Ecto neural progenitor cell (in vitro differentiated cells): ENCODE measurements at places on chromosomes 6 and 20.

DNA sequence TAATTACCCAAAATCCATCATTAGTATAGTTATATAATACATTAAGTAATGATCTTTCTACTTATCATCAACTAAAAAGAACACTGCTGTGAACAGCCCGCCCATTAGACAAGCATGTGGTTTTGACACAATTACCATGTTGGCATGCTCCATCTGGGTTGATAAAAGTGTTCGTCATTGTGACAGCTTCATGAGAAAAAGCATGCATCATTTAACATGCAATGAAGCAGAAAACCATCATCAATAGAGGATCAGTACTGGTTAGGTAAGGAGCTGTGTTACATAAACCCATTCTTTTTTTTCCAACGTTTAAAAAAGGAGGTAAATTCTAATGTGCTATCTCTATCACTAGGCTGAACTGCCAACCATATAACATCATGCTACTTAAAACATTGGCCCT lies 101.9 kb downstream of the EPB41L2 start:
- DNase-seq = no peak

- DNase-seq = peak; percentile 56
Measured at GRCh38 chr6:41846666-41847237, 48.4 kb downstream of the USP49 start.

GRCh38 chr6:34526241-34526972 lies 29.7 kb downstream of the SPDEF start:
- DNase-seq = no peak

GRCh38 chr6:11291582-11291981 lies 59.1 kb upstream of the NEDD9 start:
- no peak for DNase-seq

DNA sequence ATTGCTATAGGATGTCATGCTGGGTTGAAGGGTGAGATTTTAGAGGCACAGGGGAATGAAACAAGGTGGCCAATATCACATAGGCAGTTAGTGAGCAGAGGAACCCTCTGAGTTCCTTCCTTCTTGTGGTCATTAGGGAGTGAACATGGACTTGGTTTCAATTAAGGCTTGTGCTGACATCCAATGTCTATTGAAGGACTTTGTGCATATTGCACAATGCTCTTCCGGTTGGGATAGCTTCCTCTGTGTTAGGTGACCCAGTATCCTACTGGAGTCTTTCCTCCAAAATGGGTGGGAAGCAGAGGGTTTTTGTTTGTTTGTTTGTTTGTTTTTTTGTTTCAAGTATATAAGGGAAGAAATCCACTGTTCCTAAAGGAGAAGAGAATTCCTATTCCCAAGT lies 98.5 kb downstream of the HDGFL1 start:
- DNase-seq = no peak

- no peak for DNase-seq
Measured at GRCh38 chr6:44052419-44053023, 74.7 kb downstream of the MRPL14 start.

GRCh38 chr20:19991308-19991707 lies 25.9 kb upstream of the NAA20 start:
- no peak for DNase-seq

DNA sequence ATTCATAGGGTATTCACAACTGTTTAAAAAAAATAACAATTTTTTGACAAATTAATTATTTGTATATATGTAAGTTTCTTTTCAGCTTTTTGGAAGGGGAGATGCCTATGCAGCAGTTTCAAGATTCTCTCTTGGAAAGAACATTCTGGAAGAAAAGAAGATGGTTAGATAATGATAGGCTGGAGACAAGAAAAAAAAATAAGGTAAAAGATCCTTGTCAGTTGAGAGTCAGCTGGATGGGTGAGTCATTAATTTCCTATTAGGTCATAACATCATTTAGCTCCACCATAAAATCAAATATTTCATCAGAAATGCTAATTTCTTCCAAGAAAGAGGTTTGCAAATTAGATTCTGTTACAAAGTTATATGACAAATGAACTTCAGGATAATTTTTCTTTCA lies 880.4 kb downstream of the EPHA7 start:
- DNase-seq = no peak

DNA sequence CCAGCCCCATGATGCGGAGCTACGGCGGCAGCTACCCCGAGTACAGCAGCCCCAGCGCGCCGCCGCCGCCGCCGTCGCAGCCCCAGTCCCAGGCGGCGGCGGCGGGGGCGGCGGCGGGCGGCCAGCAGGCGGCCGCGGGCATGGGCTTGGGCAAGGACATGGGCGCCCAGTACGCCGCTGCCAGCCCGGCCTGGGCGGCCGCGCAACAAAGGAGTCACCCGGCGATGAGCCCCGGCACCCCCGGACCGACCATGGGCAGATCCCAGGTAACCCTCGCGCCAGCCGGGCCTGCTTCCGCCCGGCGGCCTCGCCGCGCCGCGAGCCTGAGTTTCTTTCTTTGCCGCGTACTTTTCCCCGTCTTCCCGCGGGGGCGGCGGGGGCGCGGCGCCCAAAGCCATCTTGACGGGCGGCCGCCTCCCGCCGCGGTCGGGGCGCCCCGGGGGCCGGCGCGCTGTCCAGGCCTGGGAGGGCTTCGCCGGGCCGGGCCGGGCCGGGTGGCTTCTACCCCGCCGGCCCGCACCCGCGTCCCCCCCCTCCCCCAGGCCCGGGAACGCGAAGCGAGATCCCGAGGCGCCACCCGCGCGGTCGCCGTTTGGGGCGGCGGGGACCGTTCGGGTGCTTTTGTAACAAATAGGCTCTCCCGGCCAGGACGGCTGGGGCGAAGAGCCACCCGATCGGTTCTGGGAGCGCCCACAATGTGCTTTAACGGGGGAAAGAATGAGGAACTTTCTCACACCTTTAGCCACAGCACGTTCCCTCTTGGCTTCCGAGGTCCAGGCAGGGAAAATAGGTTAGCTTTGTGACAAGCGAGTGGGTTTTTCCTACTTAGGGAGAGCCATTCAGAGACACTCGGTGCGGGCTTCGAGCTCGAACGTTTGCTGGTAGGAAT lies 2.3 kb downstream of the ARID1B start:
- peak; percentile 65 for DNase-seq

GRCh38 chr6:1278061-1278720 lies 33.7 kb upstream of the FOXQ1 start:
- DNase-seq = no peak

DNA sequence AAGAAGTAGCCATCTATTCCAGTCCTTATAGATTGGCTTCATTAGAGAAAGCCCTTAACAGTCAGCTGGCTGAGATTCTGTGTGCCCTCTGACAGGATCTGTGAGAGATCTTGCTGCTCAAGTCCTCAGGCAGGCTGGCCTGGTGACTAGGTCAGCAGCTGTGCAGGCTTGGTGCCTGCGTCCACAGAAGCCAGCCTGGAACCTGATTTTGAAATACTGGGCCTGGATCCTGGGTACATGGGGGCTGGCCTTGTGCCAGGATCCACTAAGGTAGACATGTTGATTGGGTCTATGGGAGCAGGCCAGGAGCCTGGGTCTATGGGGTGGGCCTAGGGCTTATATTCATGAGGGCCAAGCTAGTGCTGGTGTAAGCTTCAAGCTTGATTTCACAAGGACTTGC lies 381.8 kb upstream of the MARCKS start:
- no peak for DNase-seq

DNA sequence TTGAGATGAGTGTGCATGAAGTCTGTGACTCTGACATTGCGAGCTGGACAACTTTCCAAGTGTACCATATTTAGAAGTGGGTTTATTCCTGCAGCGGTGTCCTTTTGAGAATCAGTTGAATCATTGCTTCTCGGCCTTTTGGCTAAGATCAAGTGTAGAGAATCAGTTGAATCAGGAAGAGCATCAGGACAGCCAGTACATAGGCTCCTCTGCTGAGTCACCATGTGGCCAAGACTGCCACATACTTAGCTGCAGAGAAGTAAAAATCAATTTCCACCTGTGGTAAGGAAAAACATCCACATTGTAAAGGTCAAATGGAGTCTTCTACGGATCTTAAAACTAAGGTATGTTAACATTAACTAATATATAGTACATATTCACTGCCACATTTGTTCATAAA lies 428.4 kb upstream of the MARCKS start:
- no peak for DNase-seq

DNA sequence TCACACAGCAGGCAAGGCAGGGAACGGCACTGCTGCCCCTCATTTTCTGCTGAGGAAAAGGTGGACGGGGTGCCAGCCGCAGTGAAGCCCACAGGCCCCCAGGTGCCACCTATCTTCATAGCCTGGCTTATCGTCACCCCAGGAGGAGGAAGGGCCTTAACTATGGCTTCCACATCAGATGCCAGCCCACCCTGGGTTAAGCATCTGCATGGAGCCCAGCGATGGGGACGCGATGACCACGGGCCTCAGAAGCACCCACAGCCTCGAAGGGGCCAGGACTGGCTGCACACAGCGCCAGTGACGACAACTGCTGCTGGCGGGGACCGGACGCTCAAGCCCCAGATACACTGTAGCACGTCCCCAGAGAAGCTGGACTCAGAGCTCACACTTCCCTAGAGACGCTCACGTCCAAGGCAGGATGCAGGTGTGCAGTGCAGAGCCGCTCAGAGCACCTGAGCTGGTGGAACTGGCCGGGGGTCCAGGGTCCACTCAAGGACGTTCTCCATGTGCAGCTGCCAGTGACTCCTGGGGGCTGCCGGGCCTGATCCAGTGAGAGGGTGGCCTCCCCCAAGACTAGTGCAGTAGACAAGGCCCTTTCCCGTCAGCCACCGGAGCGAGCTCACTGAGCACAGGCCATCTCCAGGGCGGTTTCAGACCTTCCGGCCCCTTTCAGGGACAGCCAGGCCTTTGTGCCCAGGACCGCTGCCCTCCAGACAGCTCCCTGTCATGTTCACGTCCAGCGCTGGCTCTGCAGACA lies 83.0 kb downstream of the YTHDF1 start:
- DNase-seq = no peak

GRCh38 chr20:49664612-49665313 lies 48.9 kb downstream of the B4GALT5 start:
- no peak for DNase-seq

GRCh38 chr6:49072146-49072545 lies 390.9 kb downstream of the MMUT start:
- DNase-seq = no peak

DNA sequence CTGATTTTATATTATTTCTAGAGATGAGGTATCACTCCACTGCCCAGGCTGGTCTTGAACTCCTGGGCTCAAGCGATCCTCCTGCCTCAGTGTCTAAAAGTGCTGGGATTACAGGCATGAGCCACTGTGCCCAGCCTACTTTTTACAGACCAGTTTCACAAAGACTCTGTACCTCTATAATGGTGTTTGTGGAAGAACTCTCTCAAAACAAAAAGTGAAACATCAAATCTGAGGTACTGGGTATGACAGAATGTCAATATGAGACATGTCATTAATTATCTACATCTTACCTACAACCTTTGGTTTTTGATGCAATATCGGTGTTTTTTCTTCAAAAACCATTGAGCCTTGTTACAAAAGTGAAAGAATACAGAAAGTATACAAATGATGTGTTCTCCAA lies 49.4 kb upstream of the MCM9 start:
- DNase-seq = no peak

- DNase-seq = no peak
Measured at GRCh38 chr6:134657751-134658527, 292.0 kb downstream of the ALDH8A1 start.

DNA sequence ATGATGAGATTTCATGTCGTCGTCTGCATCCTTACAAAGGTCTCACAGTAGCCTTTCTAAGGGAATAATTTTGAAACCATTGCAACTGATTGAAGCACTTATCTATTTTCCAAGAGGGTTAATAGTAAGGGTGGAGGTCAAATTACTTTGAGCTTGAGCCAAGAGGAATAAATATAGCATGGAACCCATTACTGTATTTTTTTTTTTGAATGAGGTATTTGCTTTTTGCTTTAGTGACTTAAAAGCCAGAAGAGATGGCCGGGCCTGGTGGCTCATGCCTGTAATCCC lies 78.3 kb downstream of the SCAND1 start:
- no peak for DNase-seq

GRCh38 chr6:108841377-108841855 lies 6.8 kb upstream of the ARMC2 start:
- no peak for DNase-seq

GRCh38 chr20:51313358-51313827 lies 229.1 kb downstream of the NFATC2 start:
- no peak for DNase-seq

DNA sequence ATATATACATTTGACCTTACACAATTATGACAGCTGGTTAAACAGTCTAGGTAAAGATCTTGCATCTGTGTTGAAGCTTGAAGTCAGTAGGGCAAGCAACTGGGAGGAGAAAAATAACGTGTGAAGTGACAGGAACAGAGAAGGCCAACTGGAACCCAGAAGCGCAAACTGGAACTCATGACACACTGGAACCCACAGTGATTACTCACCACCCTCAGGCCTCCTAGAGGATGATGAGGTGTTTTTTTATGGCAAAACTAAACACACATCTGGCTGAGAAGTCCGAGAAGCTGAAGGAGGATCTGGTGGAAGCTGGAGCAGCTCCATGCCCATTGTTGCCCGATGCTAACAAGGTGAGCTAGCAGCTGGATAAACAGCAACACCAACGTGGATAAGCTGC lies 108.1 kb downstream of the TMEM200A start:
- no peak for DNase-seq

DNA sequence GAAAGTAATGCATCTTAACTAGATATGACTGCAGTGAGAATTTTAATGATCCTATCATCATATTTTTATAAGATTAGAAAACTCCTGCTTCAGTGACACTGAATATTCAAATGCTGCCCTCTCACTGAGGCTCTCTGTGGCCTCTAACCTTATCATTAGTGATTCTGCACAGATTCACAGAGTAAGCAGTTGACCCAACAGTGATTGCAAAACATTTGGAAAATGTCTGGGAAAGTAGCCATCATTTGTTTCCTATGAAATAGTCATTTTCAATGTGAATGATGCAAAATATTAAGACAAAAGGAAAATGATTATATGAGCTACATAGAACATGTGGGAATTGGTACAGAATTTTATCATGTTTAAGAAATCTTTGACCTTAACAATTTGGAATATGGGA lies 210.3 kb downstream of the TBX18 start:
- no peak for DNase-seq

- DNase-seq = no peak
Measured at GRCh38 chr20:51077686-51078060, 54.8 kb upstream of the KCNG1 start.

DNA sequence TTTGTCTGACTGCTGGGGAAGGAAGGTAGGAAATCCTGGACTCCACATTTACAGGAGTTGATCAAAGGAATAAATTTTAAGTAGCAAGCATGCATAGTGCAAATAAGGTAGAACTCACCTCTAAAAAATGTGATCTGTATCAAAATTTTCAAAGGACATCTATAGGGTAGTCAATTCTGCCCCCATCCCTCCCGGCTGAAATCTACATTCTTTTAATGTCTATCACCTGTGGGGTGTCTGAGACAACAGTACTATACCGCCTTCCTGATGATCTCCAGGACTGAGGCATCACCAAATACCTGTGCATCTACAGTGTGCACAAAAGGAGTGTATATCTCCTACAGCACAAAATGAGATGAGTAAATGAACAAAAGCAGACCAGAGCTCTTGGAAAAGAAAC lies 19.9 kb downstream of the CPNE1 start:
- DNase-seq = no peak

- DNase-seq = no peak
Measured at GRCh38 chr6:133724726-133725125, 164.2 kb upstream of the TCF21 start.
